ENCODE measurements at places on chromosomes 2 and 18.

DNA sequence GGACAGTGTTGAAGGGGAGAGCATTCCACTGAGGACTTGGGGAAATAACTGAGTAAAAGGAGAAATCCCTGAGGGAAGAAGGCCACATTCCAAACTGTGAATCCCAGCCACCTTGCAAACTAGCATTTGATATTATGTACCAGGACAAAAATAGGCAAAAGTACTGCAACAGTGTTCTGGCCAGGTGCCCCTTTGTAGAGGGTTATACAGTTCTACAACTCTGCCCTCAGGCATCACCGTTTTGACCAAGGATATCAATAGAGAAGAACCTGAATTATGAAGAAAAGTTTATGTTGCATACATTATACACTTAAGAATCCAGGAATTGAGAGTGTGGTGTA is 20.6 kb upstream of the CAVIN2 start:
- no peak for DNase-seq

GRCh38 chr2:172013396-172013795 is 13.6 kb downstream of the METAP1D start:
- DNase-seq: no peak

DNA sequence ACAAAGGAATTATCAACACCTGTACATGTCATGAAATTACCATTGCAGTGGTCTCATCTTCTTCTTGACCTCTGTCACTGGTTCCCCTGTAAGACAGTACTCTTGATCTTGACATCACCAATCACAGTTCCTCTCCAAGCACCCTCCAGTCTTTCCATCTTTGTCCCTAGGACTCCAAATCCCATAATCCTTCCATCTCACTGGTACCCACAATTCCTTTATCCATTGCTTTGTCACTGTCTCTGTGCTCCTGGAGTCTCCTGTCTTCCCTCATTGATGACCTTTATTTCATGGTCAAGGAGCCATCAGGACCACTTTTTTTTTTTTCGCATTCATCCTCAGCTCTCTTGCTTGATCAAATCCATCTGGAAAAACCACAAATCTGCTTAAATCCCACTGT is 56.7 kb downstream of the COL4A3 start:
- DNase-seq: no peak

DNA sequence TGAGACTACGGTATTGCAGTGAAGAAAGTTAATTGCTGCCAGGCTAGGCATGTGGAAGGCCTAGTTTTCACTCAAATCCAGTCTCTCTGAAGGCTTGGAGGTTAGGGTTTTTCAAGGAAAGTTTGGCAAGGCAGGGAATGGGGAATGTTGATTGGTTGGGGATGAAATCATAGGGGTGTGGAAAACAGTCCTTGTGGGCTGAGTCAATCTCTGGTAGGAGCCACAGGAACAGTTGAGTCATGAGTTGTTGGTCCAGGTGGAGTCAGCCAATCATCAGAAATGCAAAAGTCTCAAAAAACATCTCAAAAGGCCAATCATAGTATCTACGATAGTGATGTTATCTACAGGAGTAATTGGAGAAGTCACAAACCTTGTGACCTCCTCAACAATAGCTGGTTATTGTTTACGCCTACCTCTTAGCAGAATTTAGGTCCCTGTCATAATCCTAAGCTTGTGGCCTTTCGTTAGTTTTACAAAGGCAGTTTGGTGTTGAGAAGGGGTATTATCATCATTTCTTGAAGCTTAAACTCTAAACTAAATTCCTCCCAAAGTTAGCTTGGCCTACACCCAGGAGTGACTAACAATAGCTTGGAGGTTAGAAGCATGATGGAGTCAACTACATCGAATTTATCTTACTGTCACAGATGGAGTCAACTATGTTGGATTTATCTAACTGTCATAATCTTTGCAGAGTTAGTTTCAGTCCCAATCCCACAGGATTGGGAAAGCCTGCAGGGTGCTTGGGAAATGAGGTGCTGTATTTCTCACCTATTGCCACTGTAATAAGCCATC is 33.7 kb upstream of the APCDD1 start:
- DNase-seq: no peak

GRCh38 chr2:37868866-37869265 is 56.2 kb upstream of the RMDN2 start:
- no peak for DNase-seq
